ENCODE measurements at places on chromosomes 16 and 17.

GRCh38 chr17:35973333-35974260 lies 7.7 kb downstream of the CCL16 start:
- no peak for DNase-seq

DNA sequence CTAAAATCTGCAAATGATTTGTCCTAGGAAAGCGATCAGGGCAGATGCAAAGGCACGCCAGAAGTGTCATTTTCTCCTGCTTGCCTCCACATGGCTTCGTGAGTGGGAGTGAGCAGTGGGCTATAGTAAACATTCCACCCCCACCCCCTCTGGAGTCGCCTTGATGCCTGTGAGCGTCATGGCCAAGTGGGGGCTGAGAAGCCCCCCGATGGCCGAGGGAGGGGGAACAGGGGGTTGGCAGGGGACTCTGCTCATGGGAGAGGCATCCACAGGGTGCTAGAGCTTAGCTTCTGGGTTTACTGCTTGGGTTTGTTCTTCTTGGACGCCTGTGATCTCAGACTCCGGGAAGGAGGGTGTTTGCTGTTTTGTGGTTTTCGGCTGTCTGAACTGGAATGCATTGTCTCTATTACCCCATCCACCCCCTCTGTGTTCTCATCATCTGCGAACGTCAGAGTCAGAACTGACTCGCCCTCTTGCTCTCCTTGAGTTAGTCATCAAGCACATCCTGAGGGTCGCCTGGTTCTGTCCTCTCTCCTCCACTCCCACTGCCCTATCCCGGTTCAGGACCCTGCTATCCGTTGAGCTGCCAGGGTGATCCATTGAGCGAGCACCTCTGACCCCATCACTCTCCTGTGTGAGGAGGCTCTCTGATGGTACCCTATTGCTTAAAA lies 15.4 kb downstream of the TNS4 start:
- DNase-seq = no peak

DNA sequence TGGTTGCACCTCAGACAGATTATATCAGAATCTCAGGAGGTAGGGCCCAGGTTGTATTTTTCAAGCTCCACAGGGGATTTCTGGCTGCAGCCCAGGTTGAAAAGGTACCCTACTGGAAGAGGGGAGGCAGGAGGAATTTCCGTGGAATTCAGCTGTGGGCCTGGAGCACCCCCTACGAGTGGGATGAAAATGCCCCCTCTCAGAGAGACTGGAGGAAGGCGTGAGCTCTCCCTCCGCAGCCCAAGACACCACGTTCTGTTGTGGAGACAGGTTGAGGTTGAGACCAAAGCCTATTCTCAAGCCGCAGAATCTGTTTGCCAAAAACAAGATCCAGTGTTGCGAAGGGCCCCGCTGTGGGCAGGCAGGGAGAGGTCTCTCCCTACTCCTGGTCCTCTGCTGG lies 102.0 kb downstream of the CCDC182 start:
- DNase-seq = no peak

DNA sequence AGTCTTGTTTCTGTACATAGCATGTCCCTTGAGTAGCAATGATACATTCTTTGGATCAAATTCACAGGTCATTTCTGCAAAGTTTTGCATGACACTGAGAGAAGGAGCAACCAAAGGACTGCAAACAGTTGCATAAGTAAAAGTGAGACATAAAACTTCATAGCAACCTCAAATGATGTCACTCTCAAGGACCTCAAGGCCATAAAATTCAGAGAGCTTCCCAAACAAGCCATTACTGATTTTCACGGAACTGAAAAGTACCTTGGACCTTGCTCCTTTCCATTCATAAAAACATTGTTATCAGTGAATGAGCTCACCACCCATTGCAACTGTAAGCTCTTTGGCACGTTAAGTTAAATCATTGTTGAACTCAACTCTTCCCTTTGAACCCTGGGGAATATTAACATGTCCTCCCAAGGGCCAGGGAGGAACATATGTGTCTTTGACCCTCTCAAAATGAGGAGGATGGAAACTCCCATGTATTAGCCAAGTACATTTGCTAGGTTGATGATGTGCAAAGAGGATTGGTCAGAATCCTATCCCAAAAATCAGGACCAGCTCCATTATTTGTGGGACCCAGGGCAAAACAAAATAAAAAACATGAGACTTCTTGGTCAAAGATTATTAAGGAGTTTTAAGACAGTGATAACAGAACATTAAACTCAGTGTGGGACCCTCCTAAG lies 275.0 kb upstream of the DYNLRB2 start:
- DNase-seq = no peak

DNA sequence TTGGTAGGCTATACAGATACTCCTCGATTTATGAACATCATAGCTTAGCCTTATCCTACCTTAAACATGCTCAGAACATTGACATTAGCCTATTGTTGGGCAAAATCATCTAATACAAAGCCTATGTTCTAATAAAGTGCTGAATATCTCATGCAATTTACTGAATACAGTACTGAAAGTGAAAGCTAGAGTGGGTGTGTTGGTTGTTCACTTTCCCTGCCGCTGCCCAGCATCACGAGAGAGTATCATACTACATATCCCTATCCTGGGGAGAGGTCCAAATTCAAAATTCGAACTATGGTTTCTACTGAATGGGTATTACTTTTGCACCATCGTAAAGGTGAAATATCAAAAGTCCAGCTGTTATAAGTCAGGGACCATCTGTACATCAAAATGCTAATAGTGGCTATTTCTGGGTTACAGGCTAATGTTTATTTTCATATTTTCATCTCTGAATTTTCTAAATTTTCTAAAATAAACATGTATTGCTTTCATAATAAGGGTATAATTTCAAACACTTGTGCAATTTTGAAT lies 54.5 kb downstream of the NACA2 start:
- DNase-seq = no peak

DNA sequence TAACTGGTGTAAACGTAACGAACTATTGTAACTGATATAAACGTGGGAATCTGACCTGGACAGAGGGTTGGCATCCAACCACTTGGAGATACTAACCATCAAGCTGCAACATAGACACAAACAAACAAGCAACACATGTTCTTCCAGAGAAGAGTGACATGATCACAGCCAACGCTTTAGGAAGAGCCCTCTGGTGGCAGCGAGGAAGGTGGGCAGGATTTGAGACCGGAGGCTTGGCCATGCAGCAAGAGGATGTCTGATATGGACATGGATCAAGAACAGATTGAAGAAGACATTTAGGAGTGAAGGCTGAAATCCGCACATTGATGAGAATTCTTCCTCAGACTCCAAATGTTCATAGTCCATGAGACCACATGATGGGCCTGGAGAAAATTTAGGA lies 40.3 kb upstream of the TNRC6A start:
- DNase-seq = no peak

GRCh38 chr17:48553826-48554225 lies 8.9 kb upstream of the HOXB2 start:
- DNase-seq = no peak

DNA sequence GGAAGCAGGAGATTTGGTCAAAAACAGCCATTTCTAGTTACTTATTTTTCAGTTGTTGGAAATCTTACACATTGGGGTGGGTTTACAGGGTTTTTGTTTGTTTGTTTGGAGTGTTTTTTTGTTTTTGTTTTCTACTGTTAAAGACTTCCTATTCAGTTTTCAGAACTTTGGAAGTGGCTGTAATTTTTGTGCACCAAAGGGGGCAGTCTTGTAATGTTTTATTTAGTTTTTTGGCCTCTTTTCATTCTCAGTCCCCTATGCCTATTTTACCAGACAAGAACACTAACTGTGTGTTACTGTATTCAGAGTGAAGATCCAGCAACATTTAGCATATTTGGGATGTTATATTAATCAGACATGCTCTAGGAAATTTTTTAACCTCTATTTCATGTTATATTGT lies 20.6 kb downstream of the TPPP3 start:
- DNase-seq = no peak

DNA sequence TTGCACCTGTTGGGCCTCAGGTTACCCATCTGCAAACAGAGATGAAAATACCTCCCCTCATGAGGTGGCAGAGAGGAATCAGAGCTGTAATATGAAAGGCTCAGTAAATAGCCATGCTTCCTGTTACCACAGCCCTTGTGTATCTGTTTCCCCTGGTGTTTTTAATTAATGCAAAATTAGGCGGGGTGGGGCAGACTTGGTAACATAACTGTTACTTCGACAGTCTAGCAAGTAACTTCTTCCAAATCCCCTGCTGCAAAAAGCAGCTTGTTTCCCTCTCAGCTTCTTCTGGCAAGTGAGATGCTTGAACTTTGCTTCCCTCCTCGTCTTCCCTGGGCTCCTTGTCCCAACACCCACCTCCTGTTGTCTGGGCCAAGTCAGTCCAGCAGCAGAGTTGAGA lies 381.5 kb downstream of the CPPED1 start:
- no peak for DNase-seq

DNA sequence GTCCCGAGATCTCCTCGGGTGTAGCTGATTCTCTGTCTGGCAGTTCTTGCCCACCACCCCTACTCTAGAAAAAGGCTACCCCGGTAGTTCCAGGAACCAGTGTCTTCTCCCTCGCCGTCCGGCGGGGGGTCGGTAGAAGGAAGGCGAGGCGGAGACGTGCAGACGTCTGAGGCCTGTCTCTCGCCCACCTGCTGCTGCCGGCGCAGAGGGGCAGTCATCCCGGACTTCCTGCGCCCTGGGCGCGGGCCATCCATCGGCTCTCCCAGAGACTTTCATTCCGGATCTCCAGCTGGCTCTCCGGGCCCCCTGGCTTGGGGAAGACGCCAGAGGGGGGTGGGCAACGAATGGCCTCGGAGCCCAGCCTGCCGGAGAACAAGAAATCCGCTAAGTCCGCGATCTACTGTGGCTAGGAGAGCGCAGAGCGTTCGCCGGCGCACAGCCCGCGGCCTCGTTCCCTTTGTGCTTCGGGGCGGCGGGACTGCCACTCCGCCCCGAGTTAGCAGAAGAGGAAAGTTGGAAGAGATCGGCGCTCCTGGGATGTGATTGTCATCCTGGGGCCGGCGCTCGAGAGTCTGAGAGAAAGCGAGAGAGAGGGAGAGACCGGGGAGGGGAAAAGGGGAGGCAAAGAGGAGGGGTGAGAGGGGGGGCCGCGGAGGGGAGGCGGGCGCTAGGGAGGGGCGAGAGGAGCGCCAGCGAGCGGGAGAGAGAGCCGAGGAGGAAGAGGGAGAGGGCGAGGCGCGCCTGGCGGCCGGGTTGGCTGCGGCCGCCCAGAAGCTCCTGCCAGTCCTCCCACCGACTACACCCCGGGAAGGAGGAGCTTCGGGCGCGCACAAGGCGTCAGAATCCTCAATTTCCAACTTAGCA lies at the start of gene IRX5:
IRX5 (plus strand) TSS at position 861 of the 864 bp plus-strand sequence. CDS start 334 bp downstream, outside the sequence.
- no peak for DNase-seq

- DNase-seq = no peak
These were observed 28.0 kb downstream of the CRHR1 start for GRCh38 chr17:45812102-45812501.

- no peak for DNase-seq
These were observed 47.3 kb downstream of the C16orf82 start for GRCh38 chr16:27114006-27114405.

- DNase-seq = no peak
These were observed 575.9 kb downstream of the WWOX start for GRCh38 chr16:78675312-78675711.

DNA sequence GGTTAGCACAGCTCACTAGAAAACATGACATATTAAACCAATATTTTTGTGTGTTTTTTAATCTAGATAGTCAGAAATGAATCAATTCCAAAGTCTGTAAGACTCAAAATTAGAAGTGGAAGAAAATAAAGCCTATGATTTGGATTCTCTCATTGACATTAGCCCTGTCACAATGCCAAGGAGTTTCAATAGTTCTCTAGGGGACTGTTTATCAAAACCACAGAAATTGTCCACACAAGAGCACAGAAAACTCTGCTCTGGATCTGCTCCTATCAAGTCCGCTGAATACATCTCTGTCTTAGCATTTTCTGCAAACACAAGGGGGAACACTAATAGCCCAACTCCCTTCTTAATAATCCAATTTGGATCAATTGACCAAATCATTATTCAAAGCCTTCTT lies 152.0 kb downstream of the HS3ST3B1 start:
- no peak for DNase-seq

GRCh38 chr16:8087597-8088289 lies 502.6 kb downstream of the TMEM114 start:
- DNase-seq = no peak

DNA sequence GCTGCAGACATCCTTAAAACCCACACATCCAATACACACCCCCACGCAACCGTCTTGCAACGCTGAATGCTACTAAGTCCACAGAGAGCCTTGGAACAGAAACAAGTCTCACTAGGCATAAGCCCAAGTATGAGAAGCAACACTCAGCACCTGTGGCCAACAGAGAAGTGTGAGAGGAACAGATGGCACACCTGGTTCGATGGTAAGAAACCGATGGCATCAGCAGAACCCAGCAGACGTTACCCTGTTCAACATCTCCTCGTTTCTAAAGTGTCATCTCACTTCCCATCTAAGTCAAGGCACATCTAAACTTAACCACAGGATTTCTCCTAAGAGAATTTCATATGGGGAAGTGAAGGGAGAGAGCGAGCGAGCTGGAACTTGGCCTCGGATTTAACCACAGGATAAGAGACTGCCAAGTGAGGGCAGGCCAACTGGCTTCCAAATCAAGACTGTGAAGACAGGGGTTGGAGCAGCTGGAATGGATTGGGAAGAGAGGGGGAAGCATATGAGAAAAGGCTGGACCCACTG lies 41.0 kb downstream of the NXPH3 start:
- no peak for DNase-seq
